NCI-H82 (cell line): ENCODE measurements at places on chromosomes 7 and 10.

DNA sequence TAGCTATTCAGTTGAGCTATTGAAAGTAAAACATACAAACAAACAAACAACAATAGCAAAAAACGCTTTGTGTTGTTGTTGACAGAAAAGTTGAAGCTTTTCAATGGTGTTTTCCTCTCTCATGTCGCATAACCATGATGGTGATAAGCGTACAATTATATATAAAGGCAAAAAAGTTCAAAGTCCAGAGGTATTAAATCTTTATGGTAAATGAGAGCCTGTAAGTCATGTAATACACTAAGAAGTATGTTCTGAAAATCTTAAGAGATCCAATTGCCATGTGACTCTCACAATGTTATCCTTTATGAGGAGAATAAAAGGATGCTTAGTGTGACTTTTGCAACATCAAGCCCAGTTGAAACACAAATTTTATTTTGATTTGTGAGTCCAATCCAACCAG, 93.9 kb downstream of the PPP1R9A start:
- DNase-seq, result no peak

DNA sequence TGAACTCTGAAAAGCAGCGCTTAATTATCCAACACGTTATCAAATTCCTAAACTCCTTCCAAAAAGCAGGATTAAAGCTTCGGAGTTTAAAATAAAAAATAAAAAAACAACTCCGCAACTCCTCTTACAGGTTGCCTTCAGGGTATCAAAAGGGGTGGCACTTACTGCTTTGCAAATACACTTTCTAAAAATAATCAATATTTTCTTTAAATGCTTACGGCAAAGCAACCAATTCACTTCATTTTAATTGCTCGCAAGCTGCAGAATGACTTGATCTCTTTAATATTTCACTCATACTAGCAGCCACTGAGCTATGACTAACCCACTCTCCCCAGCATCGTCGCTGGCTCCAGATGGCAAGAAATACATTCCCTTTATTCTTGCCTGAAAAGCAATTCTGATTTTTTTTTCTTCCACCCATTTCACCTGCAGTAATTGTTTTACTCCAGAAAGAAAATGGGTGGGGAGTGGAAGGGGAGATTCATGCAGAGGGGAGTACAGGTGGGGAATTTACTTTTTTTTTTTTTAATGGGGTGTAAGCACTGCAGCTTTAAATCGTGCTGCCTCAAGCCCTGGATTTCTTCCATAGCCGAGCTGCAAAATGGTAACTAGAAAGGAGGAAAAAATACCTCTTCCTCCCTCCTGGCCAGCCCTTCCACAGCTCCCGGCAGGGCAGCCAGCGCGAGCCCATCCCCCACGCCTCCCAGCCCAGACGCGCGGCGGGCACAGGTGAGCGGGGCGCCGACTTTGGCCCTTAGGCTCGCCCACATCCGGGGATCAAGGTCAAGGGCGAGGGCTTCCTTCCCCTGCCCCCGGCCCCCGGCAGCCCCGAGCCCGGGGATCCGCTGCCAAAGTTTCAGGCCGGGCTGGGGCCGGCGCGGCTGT, 54.2 kb upstream of the FHIP2A start:
- no peak for DNase-seq

GRCh38 chr7:75624134-75624832, 114.5 kb downstream of the HIP1 start:
- no peak for DNase-seq

DNA sequence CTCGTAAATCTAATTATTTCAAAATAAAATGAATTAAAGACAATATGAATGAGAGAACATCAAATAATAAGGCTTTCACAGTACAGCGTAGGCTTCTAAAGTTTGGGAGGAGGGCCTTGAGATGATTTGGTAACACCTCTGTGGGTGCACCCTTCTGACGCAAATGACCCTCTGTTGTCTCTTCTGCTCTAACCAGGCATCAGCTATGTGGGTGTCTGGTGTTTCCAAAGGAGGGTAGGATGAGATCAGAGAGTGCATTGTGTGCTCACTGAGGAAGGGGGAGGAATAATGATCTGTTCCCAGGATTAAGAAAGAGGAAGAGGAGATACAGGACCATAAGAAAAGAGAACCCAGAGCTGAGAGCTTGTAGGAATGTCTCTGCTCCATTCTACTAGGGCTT, 420.4 kb downstream of the SDK1 start:
- no peak for DNase-seq

- DNase-seq, result no peak
Observed at GRCh38 chr10:90986870-90987269, 66.0 kb upstream of the ANKRD1 start.
